Activated CD4-positive, alpha-beta T cell treated with anti-CD3 and anti-CD28 coated beads for 24 hours (primary cell): ENCODE measurements at places on chromosomes 7 and 10.

DNA sequence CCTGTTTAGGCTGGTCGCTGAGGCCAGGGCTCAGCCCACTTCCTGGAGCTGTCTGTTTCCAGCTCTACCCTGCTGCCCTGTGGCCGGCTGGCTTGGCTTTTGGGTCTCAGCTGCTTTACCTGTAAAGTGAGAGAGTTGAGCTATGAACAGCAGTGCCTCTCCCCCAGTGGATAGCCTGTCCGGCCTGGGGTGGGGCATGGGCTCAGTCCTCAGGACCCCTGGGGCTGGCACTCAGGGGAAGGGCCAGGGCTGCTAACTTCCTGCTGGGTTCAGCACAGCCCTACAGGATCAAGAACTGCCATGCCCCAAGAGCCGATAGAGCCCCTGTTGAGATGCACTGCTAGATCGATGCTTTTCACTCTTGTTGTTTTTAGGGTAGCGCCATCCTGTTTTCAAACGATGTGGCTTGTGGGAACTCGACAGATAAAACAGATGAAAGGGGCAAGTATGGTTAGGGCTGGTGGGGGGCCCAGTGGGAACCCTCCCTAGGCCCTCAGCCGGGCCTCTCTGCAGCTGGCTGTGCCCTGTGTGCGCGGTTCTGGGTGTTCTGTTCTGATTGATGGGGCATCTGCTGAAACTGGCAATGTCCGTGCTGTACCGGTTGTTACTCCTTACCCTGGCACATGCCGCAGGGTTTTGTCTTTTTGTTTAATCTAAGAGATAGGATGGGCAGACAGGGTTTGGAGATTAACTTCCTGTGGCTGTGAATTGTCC is 10.0 kb upstream of the SFRP5 start:
- no peak for DNase-seq

GRCh38 chr10:108970016-108970415 is 953.3 kb downstream of the XPNPEP1 start:
- no peak for DNase-seq

- no peak for DNase-seq
These were observed 98.3 kb downstream of the CDH23 start for GRCh38 chr10:71494980-71495381.

DNA sequence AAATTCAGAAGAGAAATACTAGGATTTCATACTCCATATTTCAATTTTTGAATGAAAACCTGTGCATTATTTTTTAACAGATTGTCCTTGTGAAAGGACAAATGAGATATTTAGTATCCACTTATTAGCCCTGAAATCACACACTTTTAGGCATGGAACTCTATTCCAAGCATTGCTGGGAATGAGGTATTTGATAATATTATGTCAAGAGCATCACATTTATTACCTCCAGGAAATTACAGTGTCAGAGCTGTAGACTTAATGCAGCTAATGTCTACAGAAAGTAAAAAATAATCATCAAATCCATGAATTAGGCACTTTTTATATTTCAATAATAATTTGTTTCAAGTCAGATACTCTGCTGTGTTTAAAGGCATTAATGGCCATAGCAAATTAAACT is 753.8 kb downstream of the REEP3 start:
- DNase-seq = no peak

GRCh38 chr7:2248984-2249694 is 7.1 kb downstream of the NUDT1 start:
- DNase-seq = no peak

- no peak for DNase-seq
These were observed 124.9 kb downstream of the ELFN1 start for GRCh38 chr7:1794888-1795542.

DNA sequence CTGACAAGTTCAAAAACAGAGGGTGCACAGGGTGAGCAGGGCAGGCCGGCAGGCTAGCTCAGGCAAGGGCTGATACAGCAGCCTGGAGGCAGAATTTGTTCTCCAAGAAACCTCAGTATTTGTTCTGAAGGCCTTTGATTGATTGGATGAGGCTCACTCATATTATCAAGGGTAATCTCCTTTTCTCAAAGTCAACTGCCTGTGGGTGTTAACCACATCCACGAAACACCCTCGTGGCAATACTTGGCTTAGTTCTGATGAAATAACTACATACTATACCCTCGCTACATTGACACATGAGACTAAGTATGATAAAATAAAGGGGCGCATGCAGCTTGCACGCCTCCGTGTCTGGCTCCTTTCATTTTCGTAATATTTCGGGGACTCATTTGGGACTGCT is 4.4 kb upstream of the PPP2R2D start:
- no peak for DNase-seq

DNA sequence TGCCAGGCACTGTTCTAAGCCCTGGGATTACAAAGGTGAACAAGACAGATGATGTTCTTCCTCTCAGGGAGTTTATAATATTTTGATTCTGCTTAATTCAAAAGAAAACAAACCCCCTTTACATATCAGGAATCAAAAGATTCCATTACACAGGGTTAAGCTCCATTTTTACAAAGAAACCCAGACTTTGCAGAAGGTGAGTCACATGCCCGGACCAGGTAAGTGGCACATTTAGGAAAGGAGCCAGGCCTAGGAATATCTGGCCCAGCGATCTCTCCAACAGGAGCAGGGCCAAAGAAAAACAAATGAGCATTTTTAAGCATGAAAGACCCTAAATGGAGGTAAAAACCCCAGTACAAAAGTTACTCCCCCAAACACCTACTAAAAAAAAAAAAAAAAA is 1.1 kb downstream of the STN1 start:
- DNase-seq = no peak

DNA sequence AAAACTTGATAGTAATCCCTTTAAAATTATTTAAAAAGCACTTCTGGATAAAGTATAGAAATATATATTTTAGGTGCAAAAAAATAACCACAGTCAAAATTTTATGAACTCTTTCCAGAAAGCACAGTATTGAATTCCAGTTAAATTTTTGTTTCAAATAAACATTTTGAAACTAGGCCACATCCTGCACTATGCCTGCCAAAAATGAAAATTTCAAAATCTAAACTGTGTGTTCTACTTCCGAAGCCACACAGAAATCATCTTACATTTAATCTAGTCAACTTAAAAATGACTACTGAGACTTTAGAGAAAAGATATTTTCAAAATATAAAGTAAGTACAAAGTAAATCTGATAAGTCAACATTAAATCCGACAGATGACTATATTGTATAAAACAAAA is 50.0 kb downstream of the MAGI2 start:
- DNase-seq = no peak

- no peak for DNase-seq
These were observed 135.5 kb downstream of the IQUB start for GRCh38 chr7:123398921-123399320.

DNA sequence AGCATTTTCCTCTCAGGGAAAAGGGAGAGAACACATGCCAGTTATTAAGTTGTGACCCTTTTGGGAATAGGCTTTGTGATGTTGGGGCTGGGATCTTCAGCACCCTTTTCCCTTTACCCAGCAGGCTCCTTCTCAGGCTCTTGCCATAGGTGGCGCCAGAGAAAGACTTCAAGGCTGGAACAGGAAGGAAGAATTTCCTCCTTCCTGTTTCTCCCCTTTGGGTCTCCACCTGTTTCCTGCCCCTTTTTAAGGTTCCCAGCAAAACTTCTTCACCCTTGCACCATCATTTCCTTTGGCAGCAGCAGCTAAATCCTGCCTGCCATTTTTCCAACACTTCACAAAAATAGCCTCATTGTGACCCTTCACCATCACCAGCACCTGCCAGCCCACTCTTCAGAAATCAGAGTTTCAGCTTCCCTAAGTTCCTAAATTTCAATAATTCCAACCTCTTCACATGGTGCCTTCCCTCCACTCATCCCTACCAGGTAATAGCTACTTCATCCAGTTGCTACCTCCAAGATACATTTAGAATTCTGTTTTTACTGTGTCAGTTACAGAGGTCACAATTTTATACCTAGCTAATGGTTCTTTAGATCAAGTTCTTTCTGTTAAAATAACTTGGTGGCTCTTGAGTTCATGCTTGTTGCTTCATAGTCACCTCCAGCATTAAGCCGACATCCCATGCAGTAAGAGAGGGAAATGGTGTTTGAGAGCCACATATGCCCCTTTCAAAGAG is 22.4 kb upstream of the FOXK1 start:
- no peak for DNase-seq

- DNase-seq = no peak
These were observed 127.4 kb upstream of the AGR3 start for GRCh38 chr7:17009007-17009719.

- DNase-seq = no peak
These were observed 26.0 kb downstream of the GNA12 start for GRCh38 chr7:2818121-2818520.

- no peak for DNase-seq
These were observed 5.7 kb upstream of the PIP start for GRCh38 chr7:143126146-143126545.

DNA sequence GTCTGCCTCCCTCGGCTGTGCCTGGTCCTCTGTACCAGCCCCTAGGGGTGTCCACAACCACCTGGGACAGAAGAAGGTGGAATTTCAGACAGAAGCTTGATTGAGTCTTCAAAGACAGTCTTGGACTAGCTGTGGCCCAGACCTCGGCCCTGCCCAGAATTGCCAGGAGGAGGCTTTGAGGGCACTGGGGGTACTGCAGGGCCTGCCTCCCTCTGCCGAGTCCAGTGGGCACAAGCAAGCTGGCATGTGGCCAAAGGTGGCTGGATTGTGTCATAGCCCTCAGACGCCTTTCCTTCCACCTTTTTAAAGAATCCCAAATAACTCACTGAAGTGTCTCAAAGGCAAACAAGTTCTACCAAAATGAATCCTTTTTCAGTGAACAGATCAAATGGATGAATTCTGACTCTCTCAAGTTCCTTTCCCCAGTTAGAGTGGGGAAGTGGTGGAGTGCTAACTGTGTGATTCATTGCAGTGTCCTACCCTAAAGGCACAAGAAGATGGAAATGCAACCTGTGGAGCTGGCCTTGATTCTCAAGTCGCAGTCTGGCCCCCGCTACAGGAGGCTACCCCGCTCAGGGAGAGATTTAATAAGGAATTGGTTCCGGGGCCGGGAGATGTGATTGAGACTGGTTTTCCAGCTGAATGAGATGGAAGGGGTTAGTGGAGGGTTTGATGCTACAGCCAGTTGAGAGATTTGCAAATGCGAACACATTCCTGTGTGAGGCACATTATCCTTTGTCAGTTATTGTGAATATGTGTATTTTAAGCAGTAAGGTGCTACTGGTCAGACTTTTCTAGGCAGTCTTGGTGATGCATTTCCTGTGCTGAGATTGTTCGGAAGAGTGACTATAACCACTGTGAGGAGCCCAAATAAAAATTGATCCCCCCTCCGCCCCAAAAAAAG is 28.8 kb upstream of the SLC26A4 start:
- no peak for DNase-seq

DNA sequence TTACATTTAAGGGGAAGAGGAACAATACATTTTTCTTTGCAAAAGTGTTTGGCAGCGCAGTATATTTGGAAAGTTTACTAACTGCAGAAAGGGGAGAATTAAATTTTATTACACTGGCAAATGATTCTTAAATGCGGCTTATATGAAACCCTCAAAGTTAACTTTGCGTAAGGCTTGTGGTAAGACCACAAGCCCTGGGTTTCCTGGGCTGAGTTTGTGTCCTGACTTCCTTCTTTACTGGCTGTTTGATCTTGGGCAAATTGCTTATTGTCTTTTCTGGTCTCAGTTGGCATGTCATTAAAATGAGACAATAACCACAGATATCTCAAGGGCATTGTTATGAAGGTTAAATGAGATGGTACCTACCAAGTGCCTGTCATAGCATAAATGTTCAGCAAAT is 106.8 kb downstream of the GLRX3 start:
- no peak for DNase-seq

GRCh38 chr10:61905837-61906561 is 4.5 kb downstream of the ARID5B start:
- DNase-seq = no peak

DNA sequence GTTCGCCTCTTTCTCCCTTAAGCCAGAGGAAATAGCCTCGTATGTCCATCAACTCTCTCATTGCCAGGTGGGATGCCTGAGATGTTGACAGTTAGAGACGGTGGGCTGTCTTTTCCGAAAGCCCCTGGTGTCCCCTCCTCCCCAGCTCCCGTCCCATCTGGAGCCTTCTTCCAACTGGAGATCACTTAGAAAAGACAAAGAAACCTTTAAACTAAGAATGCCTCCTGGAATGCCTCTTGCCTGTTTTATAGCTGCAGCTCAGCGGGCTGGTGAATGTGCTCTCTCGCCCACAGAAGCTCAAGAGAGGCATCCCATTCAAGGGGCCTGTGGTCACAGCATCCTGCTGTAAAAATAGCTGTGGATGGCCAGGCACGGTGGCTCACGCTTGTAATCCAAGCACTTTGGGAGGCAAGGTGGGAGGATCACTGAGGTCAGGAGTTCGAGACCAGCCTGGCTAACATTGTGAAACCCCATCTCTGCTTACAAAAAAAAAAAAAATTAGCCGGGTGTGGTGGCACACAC is 5.2 kb upstream of the MYL10 start:
- no peak for DNase-seq

DNA sequence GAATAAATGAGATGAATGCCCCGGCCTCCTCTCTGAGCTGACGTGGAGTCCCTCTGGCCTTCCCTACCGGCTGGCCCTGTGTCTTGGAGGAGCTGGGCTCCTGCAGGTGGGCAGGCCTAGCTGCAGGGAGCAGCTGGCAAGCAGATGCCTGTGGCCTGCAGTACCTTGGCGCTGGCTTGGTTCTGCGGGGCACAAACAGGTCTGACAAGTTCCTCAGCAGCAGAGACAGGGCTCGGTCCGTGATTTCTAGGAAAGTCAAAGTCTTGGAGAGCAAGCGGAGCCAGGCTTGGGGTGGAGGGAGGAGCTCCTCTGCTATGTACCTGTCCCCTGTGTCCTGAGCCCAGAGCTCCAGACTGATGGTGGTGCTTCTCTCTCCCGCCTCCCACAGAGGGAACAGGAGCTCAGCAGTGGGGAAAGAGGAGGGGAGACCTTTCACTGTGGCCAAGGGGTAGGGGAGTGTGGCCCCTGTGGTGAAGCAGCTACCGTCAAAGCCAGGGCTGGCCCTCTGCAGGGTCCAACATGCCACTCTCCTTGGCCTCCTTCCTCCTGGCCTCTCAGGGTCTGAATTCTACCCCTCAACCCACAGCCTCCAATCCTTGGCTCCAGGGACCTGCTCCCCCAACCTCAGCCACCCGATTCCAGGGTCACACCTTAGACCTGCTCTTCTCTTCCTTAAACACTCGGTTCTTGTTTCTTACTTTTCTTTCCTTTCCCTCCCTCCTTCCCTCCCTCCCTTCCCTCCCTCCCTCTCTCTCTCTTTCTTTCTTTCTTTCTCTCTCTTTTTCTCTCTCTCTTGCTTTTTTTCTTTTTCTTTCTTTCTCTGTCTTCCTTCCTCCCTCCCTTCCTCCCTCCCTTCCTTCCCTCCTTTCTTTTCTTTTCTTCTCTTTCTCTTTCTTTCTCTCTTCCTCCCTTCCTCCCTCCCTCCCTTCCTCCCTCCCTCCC is 20.1 kb downstream of the MYL10 start:
- no peak for DNase-seq
